ENCODE measurements at places on chromosomes 6 and 20.

- DNase-seq = peak; percentile 74
Measured at GRCh38 chr20:38757145-38757775, 9.0 kb downstream of the ACTR5 start.

DNA sequence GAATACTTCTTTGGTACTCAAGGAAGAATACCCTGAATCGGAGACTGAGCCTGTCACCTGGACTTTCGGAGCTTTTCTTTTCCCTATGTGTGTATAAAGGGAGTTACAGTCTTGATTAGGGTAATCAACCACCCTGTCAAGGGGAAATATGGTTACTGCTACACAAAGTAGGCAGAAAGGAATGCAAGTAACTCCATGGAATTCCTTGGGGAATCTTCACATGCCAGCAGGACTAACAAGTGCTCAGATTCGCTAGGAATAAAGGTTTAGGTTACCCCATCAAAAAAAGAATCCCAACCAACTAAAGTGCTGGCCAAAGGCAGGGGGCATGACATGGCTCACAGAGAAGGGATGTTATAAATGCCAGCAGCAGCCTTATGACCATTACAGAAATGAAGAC lies 10.4 kb downstream of the KCNS1 start:
- DNase-seq = no peak

DNA sequence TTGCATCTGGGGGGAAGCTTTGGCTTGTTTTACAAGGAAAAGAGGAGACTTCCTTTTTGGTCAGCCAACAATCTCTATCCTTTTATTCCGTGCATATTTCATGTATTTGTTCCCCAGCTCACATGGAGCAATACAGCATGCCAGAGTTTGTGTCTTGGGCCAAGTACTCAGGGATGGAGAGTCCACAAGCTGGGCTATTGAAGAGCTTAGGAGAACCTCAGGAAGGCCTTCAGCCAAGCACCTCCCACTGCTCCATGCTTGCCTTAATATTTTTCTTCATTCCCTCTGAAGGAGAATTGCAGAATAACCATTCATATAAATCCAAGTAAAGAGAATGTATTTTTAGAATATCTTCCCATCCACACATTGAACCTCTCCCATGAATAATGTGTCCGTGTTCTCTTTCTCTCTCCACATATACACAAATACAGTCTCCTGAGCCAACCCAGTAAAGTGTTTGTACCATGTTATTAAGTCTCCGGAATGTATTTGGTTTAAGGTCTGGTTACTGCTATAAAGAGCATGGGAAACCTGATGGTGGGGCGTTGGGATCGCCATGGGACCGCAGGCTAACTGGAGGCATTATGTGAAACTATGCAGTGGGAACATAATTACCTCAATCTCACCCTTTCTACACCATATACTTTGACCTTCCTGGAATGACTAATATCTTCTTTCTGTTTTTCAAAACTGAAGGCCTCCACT lies 3.0 kb downstream of the LAMA4 start:
- peak; percentile 83 for DNase-seq

GRCh38 chr6:85419046-85419759 lies 30.7 kb upstream of the NT5E start:
- no peak for DNase-seq
